Foreskin keratinocyte (primary cell): ENCODE measurements at places on chromosomes 5 and 9. TPM values are rescaled to one million over a fixed set of nuclear protein-coding genes. Genes with fewer than 3 reads are reported as not detected.

HSPB3 gene
- not detected in 2 replicates for polyA plus RNA-seq

MZB1 gene
- polyA plus RNA-seq = 0.12 TPM in 1 of 2 replicates, not detected in the other

C7 gene
- polyA plus RNA-seq = not detected in 2 replicates

BHMT2 gene
- 0.03 TPM in 1 of 2 replicates, not detected in the other for polyA plus RNA-seq

PCDHGB2 gene
- polyA plus RNA-seq = not detected in 2 replicates

BTNL9 gene
- 0.03 TPM in 1 of 2 replicates, not detected in the other for polyA plus RNA-seq

SLC6A7 gene
- polyA plus RNA-seq = not detected in 2 replicates

CDKN2B-AS1 gene
- polyA plus RNA-seq = 0.56 and 0.67 TPM in 2 replicates

CEL gene
- 0.44 and 0.70 TPM in 2 replicates for polyA plus RNA-seq

FRMPD1 gene
- polyA plus RNA-seq = 0.01 and 0.02 TPM in 2 replicates

PCDHA1 gene
- polyA plus RNA-seq = not detected in 2 replicates

LHFPL2 gene
- polyA plus RNA-seq = 6.6 and 6.9 TPM in 2 replicates

LARP1 gene
- polyA plus RNA-seq = 27.7 and 35.9 TPM in 2 replicates

SPATA31C1 gene
- not detected in 2 replicates for polyA plus RNA-seq

GPR151 gene
- not detected in 2 replicates for polyA plus RNA-seq

N4BP3 gene
- 2.7 and 2.9 TPM in 2 replicates for polyA plus RNA-seq

MEGF10 gene
- not detected in 2 replicates for polyA plus RNA-seq

PCDHAC2 gene
- polyA plus RNA-seq = 0.44 and 0.58 TPM in 2 replicates

RASGRF2 gene
- not detected in 2 replicates for polyA plus RNA-seq

SLC1A1 gene
- polyA plus RNA-seq = 0.02 TPM in 1 of 2 replicates, not detected in the other

MYO10 gene
- polyA plus RNA-seq = 11.2 and 11.5 TPM in 2 replicates

SEMA5A gene
- polyA plus RNA-seq = 0.26 and 0.51 TPM in 2 replicates

MSX2 gene
- 3.8 and 3.9 TPM in 2 replicates for polyA plus RNA-seq

EIF4E1B gene
- polyA plus RNA-seq = not detected in 2 replicates

ENG gene
- 4.9 and 5.4 TPM in 2 replicates for polyA plus RNA-seq

PDE6A gene
- 0.01 and 0.02 TPM in 2 replicates for polyA plus RNA-seq

IRX2 gene
- polyA plus RNA-seq = 10.9 and 12.7 TPM in 2 replicates

ADAMTS2 gene
- not detected in 2 replicates for polyA plus RNA-seq

IQGAP2 gene
- not detected in 2 replicates for polyA plus RNA-seq

CDKN2A gene
- polyA plus RNA-seq = 10.1 and 20.8 TPM in 2 replicates

FOXD4L4 gene
- not detected in 2 replicates for polyA plus RNA-seq

ZBED3 gene
- polyA plus RNA-seq = 0.48 and 0.65 TPM in 2 replicates

DRD1 gene
- not detected in 2 replicates for polyA plus RNA-seq

TRIM7 gene
- 36.7 and 39.0 TPM in 2 replicates for polyA plus RNA-seq

FOXD4L6 gene
- 0.02 TPM in 1 of 2 replicates, not detected in the other for polyA plus RNA-seq

SNCB gene
- 1.8 and 3.1 TPM in 2 replicates for polyA plus RNA-seq

JADE2 gene
- 10.1 and 11.7 TPM in 2 replicates for polyA plus RNA-seq

NDST1 gene
- polyA plus RNA-seq = 15.3 and 16.8 TPM in 2 replicates

SNCAIP gene
- 0.03 TPM in 1 of 2 replicates, not detected in the other for polyA plus RNA-seq

PRR16 gene
- not detected in 2 replicates for polyA plus RNA-seq

SHLD3 gene
- polyA plus RNA-seq = 1.5 and 1.7 TPM in 2 replicates

GCNT1 gene
- 1.8 and 2.1 TPM in 2 replicates for polyA plus RNA-seq

BSPRY gene
- 0.03 and 0.06 TPM in 2 replicates for polyA plus RNA-seq

ASS1 gene
- polyA plus RNA-seq = 40.9 and 66.4 TPM in 2 replicates

PCDHGB6 gene
- 0.04 and 0.11 TPM in 2 replicates for polyA plus RNA-seq

C5orf52 gene
- polyA plus RNA-seq = not detected in 2 replicates

KIF4B gene
- not detected in 2 replicates for polyA plus RNA-seq

SH3PXD2B gene
- 16.2 and 18.1 TPM in 2 replicates for polyA plus RNA-seq

CDH9 gene
- not detected in 2 replicates for polyA plus RNA-seq

MCCC2 gene
- 19.6 and 25.8 TPM in 2 replicates for polyA plus RNA-seq

ARID3C gene
- 0.07 and 0.13 TPM in 2 replicates for polyA plus RNA-seq

GADD45G gene
- 0.06 TPM in 1 of 2 replicates, not detected in the other for polyA plus RNA-seq

PCDHB15 gene
- polyA plus RNA-seq = 0.02 TPM in 1 of 2 replicates, not detected in the other
